ENCODE measurements at places on chromosomes 13 and 19.

- DNase-seq, result no peak
These were observed 514 bp upstream of the ARGLU1 start for GRCh38 chr13:106568299-106569003.

- DNase-seq, result no peak
These were observed 351.1 kb downstream of the DCT start for GRCh38 chr13:94128430-94128829.

- no peak for DNase-seq
These were observed 113.8 kb downstream of the IRS2 start for GRCh38 chr13:109672545-109672944.

DNA sequence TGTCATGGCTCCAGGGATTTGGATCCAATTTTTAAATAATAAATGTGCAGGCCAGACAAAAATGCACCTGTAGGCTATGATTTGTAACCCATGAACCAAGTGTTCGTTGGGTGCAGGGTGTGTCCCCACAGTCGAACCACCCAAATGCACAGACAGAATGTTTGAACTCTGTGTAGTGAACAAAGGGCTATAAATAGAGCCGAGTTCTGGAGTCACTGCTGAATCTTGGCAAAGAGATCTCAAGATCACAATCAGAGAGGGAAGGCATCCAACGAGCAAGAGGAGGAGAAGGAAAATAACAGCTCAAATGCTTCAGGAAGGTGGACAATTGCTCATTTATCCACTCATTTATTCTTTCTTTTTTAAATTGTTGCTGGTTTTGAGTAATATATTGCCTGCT lies 547.9 kb downstream of the FGF9 start:
- DNase-seq, result no peak

- no peak for DNase-seq
These were observed 1.9 kb upstream of the ZNF628 start for GRCh38 chr19:55474269-55475265.

DNA sequence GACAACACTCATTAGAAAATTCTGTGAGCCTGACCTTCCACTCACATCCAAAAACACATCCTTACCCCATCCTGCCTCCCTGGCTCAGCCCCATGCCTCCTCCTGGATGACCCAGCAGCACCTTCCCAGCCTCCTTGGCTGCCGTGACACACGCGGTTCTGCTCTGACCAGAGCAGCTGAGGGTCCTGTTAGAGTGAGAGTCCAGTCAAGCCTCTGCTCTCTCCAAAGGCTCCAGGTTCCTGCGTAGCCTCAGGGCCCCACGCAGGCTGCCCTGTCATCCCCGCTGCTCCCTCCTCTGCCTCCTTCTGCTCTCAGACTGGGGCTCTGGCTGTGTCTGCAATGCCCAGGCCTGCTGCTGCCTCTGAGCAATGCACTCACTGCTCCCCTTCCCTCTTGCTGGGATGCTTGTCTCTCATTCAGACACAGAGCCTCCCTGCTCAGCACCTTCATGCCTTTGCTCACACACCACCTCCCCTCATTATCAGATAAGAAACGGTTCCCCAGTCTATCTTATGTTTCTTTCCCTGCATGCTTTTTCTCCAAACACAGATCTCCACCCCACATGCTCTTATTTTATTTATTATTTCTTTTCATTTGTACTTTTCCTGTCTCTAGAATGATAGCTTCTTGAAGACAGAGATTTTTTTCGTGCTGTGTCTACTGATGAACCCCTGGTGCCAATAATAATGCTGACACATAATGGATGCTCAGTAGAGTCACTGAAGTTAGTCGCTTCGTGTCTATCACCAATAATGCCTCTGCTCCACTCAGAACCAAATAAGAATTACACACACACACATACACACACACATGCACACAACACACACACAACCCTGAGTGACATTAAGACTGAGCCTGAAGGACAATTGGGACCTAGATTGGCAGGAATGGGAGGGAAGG lies 10.2 kb upstream of the SIGLEC6 start:
- no peak for DNase-seq

DNA sequence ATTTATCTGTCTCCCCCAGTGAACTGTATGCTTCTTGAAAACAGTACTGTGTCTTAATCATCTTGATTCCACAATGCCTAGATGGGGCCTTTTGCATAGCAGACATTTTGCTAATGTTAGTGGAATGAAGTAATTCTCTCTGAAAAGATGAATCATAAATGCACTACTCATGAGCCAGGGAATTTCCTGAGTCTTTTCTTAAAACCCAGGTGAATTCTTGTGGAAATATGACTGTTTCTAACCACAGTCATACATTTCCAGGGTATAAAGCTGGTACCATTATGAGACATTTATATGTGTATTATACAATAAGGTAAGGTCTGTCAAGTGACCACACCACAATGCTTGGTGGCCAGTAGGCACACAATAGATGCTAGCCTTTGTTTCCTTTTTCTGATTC lies 5.5 kb upstream of the KCTD4 start:
- DNase-seq, result no peak

- no peak for DNase-seq
These were observed 26.2 kb downstream of the RAP2A start for GRCh38 chr13:97460004-97460775.

GRCh38 chr19:10756791-10757190 lies 38.9 kb downstream of the DNM2 start:
- no peak for DNase-seq

- no peak for DNase-seq
These were observed 14.1 kb downstream of the SLC27A5 start for GRCh38 chr19:58497634-58498170.

- no peak for DNase-seq
These were observed 251.2 kb upstream of the SGCG start for GRCh38 chr13:22929381-22930126.

GRCh38 chr13:23558675-23559536 lies 11.3 kb upstream of the TNFRSF19 start:
- DNase-seq, result no peak

GRCh38 chr13:44904967-44905366 lies 84.3 kb downstream of the NUFIP1 start:
- no peak for DNase-seq

GRCh38 chr19:15507068-15508034 lies 974 bp upstream of the CYP4F22 start:
- DNase-seq, result no peak

DNA sequence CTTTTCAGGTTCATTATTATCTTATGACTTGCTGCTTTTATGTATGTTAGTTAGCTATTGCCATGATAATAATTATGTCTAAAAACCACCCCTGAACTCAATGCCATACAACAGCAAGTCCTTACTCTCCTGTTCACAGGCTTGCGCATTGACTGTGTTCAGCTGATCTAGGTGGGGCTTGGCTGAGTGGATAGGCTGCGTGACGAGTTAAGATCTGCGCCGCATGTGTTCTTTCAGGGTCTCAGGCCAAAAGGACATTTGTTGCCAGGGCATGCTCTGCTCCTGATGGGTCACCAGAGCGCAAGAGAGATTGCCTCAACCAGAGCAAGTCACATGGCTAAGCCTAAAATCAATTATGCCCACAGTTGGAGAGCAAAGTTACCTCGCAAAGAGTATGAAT lies 859 bp downstream of the ZNF568 start:
- DNase-seq, result no peak

DNA sequence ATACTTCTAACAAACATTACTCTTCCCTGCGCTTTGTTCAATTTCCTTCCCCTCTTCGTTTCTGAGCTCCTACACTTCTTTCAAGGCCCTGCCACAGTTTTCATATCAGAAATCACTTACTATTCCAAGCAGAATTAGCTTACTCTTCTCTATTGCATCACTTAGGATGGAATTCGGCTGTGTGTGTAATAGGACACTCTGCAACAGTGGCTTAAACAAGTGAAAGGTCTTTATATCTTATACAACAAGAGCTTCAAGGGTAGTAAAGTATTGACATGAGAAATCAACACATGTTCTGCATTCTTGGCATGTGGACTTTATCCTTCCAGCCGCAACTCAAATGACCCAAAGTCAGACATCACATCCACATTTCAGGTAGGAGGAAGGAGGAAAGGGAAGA lies 279.6 kb downstream of the PCDH20 start:
- DNase-seq, result no peak

DNA sequence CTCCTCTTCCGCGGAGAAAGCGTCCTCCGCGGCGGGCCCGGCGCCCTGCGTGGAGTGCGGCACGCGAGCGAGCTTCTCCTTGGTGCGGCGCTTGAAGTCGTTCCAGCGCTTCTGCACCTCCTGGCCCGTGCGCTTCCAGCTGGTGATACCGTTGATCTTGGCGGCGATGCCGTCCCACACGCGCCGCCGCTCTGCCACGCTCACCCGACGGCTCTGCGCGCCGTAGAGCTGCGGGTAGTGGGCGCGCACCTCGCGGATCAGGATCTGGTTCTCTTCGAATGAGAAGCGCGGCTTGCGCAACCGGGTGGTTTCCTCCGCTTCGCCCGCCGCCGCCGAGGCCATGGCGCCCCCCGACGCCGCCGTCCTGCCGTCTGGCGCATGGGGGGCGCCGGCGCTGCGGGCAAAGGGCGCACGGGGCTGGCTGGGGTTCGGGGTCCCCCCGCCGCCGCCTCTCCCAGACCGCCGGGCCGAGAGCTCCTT lies 941 bp downstream of the MYPOP start:
- peak; percentile 61 for DNase-seq

GRCh38 chr13:110220471-110220870 lies 86.5 kb downstream of the COL4A1 start:
- DNase-seq, result no peak

DNA sequence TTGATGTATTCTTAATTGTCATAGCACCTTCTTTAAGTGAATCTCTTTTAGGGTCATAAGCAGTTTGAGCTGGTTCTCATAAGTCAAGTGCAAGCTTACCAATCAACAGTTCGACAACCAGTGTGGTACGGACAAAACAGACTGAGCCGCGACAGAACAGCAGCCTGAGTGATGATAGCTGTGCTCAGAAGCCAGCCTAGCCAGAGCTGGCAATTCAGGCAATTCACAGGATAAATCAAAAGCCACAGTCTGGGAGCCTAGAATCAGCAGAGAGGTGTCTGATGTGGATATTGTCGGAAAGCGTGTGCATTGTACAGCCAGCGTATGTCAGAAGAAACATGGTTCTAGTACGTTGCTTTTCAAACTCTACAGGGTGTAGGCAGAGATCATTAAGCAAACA lies 14.9 kb downstream of the UBE2L5 start:
- no peak for DNase-seq

GRCh38 chr19:13847407-13848339 lies 29.3 kb upstream of the NANOS3 start:
- peak; percentile 87 for DNase-seq

- no peak for DNase-seq
These were observed 27.9 kb upstream of the VSTM2B start for GRCh38 chr19:29497686-29498436.

DNA sequence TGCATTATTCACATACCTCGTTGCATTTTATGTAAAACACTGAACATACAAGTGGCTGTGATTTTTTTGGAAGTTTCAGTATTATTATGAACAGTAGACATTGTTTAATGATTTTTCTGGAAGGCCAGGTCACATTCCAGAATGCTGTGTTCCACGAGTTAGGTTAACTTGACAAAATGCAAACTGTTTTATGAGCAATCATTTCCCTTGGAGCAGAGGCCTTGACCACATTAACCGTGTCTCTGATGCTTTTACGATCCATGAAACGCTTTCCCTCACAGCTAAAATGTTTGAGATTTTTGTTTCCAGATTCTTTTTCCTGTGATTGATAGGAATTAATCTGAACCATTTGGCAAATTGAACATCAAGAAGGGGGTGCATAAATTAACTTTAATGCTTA lies 57.8 kb downstream of the MBNL2 start:
- DNase-seq, result no peak

DNA sequence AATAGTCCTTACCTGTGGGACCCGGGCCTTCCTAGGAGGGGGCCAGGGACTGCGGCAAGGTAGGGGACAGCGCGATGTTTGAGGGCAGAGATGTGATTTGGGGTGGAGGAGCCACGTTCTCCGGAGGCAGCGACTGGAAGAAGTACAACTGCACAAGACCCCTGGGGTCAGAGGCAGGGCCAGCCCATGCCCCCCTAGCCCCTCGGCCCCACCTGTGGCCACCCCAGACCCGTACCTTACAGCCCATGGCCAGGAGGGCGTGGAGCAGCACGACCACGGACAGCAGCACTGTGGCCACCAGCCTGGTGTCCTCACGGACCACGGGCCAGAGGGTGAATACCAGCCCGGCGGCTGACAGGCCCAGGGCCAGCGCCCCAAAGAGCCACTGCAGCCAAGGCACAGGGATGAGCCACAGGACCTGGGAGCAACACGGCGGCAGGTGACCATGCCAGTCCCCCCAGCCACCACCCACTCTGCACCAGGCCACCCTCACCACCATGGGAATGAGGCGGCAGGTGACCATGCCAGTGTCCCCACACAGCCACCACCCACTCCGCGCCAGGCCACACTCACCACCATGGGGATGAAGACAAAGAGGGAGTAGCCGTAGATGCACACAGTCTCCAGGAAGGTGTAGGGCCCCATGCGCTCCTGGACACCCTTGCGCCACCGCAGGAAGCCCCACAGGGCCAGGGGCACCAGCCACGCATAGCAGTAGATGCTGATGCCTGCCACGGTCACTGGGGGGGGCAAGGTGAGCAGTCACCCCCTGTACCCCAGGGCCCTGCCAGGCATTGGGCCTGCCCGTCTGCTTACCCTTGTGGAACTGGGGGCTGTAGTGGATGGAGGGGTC lies 5.0 kb downstream of the YIPF2 start:
- DNase-seq, result no peak

GRCh38 chr13:24052547-24053518 lies 107.7 kb upstream of the SPATA13 start:
- DNase-seq, result no peak
